ENCODE measurements at places on chromosomes 5 and 9.

GRCh38 chr5:56589481-56589860 is 225.9 kb upstream of the MAP3K1 start:
- no peak for DNase-seq

GRCh38 chr5:150389531-150390266 is 23.0 kb downstream of the CD74 start:
- no peak for DNase-seq

DNA sequence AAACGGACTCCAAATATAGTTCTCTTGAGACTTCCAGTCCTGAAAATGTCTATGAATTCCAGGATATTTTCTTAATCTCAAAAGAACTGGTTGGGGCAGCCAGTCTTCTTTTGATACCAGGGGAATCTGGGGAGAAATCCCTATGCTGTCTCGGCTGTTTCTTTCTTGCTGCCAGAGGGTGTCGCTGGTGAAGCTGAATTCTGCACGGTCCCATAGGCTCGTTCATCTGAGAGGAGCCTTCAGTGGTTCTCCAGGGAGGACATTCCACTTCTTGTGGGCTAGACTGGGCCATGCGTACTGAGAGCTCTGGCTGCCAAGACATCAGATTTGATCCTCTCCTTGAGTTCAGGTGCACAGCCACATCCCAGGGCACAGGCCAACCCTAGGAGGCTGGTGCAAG is 155.0 kb upstream of the CLINT1 start:
- DNase-seq = no peak

GRCh38 chr5:115209279-115209678 is 39.6 kb upstream of the TRIM36 start:
- DNase-seq = peak; percentile 38

GRCh38 chr5:90440644-90441043 is 31.1 kb upstream of the CETN3 start:
- no peak for DNase-seq

GRCh38 chr9:98708933-98709911 is at the start of gene GABBR2:
Gene GABBR2 (minus strand): TSS chr9:98708935. CDS start chr9:98708737, 198 bp downstream.
- DNase-seq = no peak

- no peak for DNase-seq
These were observed 53.5 kb downstream of the COL5A1 start for GRCh38 chr9:134695144-134695543.

DNA sequence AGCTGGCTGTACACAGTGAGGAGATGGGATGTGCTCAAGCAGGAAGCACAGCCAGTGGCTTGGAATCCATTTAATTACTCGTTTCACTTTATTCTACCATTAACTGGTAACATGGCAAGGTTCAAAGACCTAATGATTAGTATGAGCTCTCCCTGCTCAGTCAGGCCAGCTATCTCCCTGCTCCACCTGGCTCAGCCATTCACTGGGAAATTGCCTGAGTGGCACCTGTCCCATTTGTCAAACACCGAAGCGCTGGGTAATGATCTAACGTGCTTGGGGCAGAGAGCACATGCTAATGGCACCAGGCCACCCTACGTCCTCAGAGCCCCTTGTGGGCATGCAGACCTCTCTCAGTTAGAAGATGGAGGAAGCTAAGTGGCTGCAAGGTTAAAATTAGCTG is 162.2 kb downstream of the TTLL11 start:
- no peak for DNase-seq

- no peak for DNase-seq
These were observed 19.5 kb downstream of the TTC33 start for GRCh38 chr5:40736103-40736875.

DNA sequence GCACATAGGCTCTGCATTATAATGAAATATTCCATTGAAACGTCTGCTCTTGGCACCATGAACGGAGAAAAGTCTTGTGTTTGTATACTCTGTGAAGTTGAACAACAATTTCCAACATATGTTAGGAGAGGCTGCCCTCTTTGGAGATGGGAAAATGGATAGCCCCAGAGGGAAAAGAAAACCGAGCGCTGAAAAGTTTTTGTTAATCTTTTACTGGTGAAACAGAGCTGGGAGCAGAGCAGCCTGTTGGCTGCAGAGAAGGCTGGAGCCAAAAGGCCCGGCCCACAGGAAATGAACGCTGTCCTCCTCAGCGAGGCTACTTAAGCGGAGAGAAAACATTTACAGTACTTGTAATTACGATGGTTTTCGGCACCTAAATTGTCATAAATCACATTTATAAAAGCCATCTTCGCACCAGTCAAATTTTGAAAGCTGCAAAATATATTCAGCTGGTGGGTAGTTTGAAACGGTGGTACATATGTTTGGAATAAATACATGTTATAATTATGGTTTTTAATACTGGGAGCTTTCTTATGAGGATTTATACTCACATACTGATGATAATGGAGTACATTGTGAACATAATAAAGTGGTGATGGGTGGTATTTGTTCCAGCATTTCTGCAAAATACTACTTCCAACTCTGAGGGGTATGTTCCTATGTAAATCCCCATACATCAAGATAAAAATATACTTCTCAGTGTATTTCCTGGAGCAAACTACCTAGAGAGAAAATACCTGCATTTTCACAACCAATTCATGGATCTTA is 129.6 kb upstream of the CNTLN start:
- DNase-seq = no peak

DNA sequence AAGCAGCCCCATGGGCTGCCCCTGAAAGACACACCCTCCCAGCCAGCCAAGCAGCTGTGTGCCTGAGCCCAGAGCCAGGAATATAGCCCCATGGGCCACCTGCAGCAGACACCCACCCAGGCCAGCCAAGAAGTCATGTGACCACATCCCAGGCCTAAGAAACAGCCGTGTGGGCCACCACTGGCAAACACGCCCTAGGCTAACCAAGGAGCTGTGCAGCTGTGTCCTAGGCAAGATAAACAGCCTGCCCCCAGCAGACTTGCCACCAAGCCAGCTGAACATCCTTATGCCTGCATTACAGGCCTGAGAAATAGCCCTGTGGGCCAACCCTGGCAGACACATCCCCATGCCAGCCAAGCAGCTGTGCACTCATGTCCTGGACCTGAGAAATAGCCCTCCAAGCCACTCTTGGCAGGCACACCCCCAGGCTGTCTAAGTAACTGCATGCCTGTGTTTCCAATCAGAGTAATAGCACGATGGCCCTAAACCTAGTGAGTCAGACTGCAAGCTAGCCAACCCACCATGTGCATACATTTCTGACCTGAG is 143.0 kb downstream of the ADAMTS6 start:
- no peak for DNase-seq

DNA sequence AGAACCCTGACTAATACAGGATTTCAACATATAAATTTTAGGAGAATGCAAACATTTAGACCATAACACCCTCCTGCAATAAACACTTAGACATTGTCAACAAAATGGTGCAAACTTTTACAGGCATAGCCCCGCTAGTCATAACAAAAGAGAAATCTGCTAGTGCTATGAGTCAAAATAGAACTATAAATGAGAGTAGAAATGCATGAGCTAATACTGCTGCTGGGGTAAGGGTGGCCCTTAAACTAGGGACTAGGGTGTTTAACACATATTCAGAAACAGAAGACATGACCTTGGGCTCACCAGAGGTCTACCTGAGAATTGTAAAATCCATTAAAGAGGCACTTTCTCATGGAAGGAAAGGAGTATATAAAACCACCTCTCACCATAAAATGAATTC is 131.6 kb downstream of the TLR4 start:
- DNase-seq = no peak

GRCh38 chr9:28073270-28073669 is 500.0 kb upstream of the C9orf72 start:
- DNase-seq = no peak

GRCh38 chr5:145944328-145944727 is 8.0 kb downstream of the SH3RF2 start:
- no peak for DNase-seq

DNA sequence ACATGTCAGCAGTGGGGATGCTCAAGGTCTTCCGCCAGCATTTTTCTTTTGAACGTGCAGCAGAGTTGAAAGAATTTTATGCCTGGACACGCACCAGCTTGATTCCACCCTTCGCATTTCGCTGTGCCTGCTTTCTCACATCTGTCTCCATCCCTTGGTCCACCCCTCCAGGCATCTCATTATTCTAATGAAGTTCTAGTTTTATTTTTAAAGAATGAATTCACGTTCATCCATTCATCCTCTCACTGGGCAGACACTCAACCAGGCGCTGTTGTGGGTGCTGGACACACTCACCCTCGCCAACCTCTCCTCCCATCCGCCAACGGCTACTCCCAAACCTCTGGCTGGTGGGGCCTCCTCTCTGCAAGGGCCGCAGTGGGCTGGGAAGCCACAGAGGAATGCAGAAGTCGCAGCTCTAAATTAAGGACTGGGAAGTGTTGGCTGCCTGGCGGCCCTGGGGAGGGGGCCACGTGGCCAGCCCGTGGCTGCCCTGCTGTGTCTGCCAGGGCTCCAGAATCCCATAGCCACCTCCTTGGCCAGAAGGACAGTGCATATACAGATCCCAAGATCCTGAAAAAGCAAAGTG is 6.7 kb downstream of the SUSD3 start:
- no peak for DNase-seq

- DNase-seq = no peak
These were observed 3.3 kb upstream of the OR2V1 start for GRCh38 chr5:181134259-181134658.

DNA sequence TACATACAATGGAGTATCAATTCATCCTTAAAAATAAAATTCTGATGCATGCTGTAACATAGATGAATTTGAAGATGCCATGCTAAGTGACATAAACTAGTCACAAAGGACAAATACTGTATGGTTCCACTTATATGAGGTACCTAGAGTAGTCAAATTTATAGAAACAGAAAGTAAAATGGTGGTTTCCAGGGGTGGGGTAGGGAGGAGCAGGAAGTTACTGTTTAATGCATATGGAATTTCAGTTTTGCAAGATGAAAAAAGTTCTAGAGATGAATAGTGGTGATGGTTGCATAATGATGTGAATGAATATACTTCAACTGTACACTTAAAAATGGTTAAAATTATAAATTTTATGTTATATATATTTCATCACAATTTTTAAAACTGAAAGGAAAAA is 57.3 kb upstream of the FNIP1 start:
- no peak for DNase-seq

- DNase-seq = no peak
These were observed 9.5 kb upstream of the C9orf72 start for GRCh38 chr9:27582794-27583193.

- DNase-seq = no peak
These were observed 209.7 kb downstream of the GADD45G start for GRCh38 chr9:89814340-89815040.

DNA sequence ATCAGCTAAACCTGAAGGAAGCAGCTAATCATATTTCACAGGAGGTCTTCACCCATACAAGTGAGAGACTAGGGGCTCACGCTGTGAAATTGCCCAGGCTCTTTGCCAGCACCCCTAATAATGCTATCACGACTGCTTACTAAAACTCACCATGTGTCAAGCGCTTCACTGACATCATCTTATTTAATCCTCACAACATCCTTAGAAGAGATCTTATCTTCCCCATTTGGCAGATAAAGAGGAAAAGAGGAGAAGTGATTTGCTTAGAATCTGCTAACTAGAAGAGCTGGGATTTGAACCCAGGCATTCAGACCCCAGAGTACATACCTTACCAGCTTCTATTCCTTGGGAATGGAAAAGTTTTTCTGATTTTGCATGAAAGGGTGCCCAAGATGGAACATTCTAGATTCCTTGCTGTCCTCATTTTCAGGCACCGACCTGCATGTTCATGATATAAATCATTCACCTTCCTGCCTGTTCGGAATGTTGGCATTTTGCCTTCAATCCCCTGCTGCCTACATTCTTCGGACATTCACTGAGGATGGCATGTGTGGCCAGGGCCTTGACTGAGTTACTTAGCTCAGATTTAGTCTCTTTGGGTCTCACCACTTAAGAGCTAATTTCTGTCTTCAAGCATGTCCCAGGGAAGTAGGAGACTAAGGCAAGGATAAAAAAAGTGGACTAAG is 88.1 kb downstream of the SH3TC2 start:
- DNase-seq = no peak

- no peak for DNase-seq
These were observed 20.7 kb downstream of the NLN start for GRCh38 chr5:65742565-65743231.

DNA sequence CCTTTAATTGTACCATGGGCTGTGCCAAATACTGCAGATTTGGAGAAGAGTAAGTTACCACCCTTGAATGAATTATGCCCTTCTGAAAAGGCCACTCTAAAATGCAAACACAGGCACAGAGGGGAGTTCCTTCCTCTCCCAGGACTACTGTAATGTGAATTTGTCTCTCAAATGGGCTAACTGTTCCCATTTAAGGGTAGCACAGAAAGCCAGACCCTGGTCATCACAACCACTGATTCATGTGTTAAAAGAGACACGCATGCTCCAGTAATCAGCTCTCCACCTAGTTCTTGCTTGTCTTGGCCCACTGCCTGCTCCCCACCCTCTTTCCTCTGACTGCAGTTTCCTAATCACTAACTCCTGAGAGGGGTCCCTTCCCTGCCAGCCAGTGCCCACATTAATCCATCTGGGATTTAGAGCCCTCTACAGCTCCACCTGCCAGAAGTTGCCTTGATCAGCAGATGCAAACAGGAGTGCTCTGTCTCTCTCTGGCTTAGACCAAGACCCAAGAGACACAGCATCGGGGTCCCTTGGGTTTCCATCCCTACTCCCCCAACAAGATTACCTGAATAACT is 382.4 kb downstream of the TMEM167A start:
- DNase-seq = no peak

DNA sequence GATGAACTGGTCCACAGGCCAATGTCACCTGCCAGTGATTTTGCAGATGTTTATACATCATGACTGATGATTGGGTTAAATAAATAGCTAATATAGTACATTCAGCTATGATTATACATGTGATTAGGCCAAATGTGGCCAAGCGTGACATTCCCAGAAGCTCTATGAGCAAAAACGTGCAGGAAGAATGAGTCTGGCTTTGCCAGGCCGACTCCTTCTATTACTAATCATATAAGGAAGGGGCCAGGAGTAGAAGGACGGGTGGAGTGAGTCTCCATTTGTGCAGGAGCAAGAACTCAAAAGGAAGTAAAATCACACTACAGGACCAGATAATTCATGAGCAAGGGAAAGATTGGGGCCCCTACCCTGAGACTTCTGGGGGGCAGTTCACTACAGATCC is 178.2 kb downstream of the ROR2 start:
- no peak for DNase-seq

Measured in stimulated activated CD4-positive, alpha-beta T cell treated with anti-CD3 and anti-CD28 coated beads, TNF-alpha, amount 100 ng/mL, for 48 hours (primary cell).